ENCODE measurements at places on chromosomes 6 and 20.

- DNase-seq = no peak
Measured at GRCh38 chr6:106117579-106117978, 31.4 kb downstream of the PRDM1 start.

- DNase-seq = no peak
Measured at GRCh38 chr6:13846841-13847240, 32.5 kb upstream of the MCUR1 start.

GRCh38 chr6:145208474-145208873, 526.8 kb downstream of the EPM2A start:
- DNase-seq = no peak

DNA sequence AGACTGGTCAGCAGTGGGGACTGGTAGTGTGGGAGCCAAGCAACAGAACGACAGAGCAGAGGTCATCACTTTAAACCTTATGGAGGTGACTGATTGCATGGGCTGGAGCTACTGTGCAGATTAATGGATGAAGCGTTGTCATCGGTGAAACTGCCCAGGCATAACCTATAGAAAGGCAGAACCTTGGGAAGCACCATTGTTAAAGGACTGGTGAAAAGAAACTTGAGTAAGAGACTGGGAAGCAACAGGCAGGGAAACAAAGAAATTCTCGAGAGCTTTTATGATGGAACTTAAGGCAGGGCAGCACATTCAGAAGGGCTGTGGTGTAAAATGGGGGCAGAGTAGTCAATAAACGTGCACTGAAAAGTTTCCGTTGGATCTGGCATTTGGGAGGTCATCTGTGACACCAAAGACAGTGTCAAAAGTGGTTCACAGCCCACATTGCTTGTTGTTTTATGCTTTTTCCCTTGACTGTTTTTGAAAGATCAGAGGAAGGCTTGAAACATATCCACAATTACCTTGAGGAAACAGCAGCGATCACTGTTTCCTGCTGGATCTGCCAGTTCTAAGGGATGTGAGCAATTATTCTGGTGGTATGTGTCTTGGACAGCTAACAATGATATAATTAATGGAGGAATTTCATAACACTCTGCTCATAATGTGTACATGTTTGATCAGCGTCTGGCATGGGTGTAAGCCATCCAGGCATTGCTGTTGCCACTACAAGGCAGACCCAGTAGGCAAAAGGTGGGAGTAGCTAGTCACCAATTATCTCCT, 62.7 kb downstream of the LRRC1 start:
- no peak for DNase-seq

GRCh38 chr6:157929076-157929475, 52.6 kb upstream of the SYNJ2 start:
- no peak for DNase-seq

DNA sequence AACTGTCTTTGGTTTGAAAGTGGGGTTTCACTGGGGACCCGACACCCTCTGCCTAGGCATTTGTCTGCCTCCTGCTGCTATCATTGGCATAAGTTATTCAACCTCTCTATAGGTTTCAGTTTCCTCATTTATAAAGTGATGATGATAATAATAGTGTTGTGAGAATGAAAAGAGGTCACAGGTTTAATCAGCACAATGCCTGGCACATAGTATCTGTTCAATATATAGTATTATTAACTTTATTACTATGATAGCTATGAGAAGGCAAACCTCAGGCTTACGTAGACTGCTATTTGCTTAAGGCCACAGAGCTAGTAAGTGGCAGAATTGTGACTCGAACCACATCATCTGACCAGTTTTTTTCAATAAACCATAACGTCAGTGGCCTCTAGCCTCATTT, 256.8 kb downstream of the CDKAL1 start:
- no peak for DNase-seq

DNA sequence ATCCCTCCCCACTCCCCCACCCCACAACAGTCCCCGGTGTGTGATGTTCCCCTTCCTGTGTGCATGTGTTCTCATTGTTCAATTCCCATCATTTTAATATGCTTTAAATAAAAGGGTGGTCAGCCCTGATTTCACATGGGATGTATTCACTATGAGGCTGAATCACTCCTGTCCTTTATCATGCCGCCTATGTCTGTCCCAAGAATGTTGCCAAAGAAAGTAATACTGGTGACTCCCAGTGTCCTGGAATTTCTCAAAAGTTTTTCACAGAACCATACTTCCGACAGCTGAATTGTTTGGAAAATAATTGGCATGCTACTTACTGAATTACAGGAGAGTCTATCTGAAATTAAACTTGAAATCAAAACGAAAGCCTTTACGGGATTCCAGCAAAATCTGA, 217.7 kb downstream of the HAO1 start:
- no peak for DNase-seq

- no peak for DNase-seq
Measured at GRCh38 chr6:147595961-147596360, 87.5 kb downstream of the SAMD5 start.

GRCh38 chr20:46946181-46946624, 51.6 kb downstream of the EYA2 start:
- DNase-seq = no peak

- no peak for DNase-seq
Measured at GRCh38 chr20:48681201-48681872, 146.5 kb downstream of the PREX1 start.

- no peak for DNase-seq
Measured at GRCh38 chr6:156419594-156419993, 357.6 kb upstream of the ARID1B start.

DNA sequence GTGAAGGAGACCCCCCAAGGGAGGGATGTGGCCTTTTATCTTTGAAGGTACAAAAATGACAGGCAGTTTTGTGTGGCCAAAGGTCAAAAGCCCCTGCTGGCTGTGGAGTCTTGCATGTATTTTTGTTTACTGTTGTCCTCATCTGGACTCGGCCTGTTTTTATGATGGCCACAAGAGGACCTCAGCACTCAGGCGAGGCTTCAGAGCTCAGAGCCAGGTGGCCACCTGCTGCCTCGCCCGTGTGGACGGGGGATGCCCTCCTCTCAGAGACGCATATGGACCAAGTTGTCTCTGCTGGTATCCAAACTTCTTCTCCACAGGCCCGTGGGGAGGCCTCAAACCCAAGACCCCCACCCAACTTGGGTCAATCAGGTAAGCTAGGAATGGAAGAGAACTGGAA, 118.2 kb downstream of the DACT2 start:
- DNase-seq = no peak

- no peak for DNase-seq
Measured at GRCh38 chr20:15179381-15179780, 842.0 kb upstream of the FLRT3 start.

DNA sequence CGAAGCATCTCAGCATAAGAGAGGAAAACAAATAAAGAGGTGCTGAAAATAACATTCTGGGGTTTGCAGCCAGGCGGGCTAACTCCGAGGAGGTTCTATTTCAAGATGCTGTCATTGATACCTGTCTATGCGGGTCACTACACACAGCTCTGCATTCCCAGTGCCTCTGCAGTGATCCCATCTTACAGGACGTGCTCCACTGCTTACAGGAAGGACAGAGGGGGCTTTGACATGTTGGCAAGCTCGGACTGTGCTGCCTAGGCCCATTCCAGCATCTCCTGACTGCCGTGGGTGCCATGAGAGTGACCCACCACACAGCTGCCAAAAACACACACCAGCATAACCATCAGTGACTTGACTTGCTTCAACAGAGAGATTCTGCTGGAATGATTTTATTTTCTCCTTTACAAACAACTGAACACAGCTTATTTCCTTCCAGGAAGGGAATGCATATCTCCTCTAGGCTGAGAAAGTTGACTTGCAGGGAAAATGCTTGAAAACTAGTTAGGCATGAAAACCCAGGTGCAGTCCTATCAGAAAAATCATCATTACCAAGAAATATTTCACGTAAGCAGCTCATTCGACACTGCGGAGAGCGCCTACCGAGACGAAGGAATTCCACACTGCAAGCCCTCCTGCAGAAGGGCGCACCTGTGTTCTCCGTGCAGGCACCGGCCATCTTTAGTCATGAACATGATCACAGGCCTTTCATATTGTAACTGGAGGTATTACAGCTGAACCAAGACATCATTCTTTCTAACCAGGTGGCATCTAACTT, 62.5 kb downstream of the RAMACL start:
- DNase-seq = no peak

DNA sequence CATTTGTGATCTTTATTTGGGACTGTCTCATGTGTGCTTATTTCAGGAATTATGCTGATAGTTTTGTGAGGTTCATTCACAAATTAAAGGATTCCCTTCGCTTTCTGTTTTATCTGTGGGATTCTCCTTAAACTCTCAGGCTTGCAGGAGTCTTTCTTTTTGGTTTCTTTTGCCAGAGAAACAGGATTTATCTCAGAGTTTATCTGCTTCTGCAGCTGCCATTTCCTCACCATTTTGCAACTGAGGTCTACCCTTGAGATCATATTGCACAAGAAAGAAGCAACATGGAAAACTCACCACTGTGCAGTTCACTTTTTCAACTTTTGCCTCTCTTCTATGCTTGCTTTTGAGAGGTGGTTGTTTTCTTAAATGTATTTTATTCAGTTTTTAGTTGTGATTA, 201.0 kb downstream of the PRL start:
- no peak for DNase-seq

DNA sequence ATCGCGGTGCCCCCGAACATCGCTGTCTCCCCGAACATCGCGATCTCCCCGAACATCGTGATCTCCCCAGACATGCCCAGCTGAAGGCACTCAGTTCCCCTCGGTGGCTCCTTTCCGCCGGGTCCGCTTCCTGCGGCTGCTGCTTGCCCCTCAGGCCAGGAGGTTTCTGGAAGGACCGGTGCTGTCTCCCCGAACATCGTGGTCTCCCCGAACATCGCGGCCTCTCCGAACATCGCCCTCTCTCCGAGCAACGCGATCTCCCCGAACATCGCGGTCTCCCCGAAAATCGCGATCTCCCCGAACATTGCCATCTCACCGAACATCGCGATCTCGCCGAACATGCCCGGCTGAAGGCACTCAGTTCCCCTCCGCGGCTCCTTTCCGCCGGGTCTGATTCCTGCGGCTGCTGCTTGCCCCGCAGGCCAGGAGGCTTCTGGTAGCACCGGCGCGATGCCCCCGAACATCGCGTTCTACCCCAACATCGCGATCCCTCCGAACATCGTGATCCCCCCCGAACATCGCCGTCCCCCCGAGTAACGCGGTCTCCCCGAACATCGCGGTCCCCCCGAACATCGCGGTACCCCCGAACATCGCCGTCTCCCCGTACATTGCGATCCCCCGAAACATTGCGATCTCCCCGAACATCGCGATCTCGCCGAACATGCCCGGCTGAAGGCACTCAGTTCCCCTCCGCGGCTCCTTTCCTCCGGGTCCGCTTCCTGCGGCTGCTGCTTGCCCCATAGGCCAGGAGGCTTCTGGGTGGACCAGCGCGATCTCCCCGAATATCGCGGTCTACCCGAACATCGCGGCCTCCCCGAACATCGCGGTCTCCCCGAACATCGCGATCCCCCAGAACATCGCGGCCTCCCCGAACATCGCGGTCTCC, 808 bp downstream of the ULBP1 start:
- DNase-seq = no peak

- DNase-seq = no peak
Measured at GRCh38 chr6:96394727-96395126, 126.9 kb upstream of the UFL1 start.

DNA sequence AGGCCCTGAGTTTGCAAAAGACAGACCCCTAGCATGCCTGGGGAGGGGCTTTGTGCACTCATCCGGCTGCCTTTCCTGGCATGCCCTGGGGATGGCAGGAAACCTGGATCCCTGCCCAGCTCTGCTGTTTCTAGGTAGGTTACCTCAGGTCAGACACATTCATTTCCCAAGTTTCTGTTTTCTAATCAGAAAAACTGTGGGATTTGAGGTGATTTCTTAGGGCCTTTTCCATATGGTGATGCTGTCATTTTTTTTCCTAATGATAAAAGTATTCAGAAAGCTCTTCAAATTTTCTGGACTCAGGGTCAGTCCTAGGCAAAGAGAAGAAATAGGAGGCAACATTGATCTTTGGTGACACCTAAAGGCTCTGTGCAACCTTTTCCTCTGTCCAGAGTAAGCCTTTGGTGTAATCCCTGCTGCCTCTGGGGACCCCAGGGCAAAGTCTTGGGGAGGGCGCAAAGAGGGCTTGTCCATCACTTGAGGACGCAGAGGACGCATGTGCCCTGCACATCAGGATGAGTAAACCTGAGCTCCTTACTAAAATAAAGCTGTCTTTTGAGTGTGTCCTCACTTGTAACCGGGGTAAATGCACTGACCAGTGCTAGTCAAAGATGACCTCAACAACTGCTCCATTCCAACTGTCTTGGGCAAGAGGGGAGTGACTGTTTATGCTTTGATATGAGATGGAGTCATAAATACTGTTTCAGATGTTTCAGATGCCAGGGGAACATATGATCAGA, 13.5 kb upstream of the TRAM2 start:
- no peak for DNase-seq

- no peak for DNase-seq
Measured at GRCh38 chr20:15111654-15112053, 774.2 kb upstream of the FLRT3 start.

GRCh38 chr6:139146317-139146726, 11.4 kb downstream of the HECA start:
- no peak for DNase-seq

GRCh38 chr6:42689371-42689770, 33.0 kb downstream of the PRPH2 start:
- DNase-seq = no peak

DNA sequence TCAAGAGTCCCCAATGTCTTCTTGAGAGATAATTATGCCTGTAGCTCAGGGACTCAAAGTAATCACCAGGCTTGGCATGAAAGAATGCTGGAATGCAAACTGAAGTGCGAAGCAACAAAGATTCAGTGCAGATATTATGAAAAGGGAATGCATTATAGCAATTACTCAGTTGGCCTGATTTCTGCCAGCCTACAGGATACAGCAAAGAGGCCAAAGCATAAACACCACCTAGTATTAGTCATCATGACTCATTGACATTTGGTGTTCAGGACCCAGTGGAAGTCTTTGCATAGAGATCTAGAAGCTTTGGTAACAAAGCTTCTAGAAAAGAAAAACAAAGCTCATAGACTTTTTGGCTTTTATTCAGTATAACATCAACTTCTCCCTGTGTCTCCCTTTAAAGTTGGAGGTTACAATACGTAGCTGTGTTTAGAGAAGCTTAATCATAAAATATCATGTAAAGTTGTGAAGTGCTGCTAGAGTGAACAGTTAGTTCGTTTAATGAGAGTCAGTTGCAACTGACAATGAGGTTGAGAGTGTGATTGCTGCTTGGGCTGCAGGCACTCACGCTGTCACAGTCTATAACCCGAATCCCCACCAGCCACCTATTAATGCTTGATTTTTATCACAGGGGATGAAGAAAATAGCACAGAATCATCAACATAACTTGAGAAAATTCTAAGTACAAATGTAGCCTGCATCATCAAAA, 932.7 kb downstream of the TFAP2A start:
- no peak for DNase-seq

GRCh38 chr6:144546807-144547206, 261.7 kb downstream of the UTRN start:
- no peak for DNase-seq

DNA sequence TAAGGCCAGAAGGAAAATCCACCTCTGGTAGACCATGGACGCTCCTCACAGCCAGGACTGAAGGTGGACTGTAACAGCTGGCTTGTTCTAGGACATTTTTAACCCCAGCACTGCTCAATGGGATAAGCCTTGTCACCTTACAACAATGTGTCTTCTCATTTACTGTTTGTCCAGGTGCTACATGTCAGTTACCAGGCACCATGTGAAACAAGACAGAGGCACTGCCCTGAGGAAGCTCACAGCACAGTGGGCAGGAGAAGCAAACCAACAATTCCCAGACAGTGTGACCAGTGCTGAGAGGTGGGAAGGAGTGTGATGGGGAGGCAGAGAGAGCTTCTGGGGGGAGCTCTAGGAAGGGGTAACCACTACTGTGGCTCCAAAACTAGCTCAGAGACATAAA, 10.7 kb downstream of the SNHG17 start:
- no peak for DNase-seq

GRCh38 chr6:157155804-157156203, 167.5 kb downstream of the TMEM242 start:
- no peak for DNase-seq
